Naive B cell (primary cell): ENCODE measurements at places on chromosomes 4 and X. TPM values are rescaled to one million over a fixed set of nuclear protein-coding genes. Genes with fewer than 3 reads are reported as not detected.

- H3K36me3 ChIP-seq: no peaks in the 10 kb centered on the region
- peaks cover 17% of the 10 kb centered on the region for H3K27me3 ChIP-seq
- H3K27ac ChIP-seq: no peak overlapping the region
- no peak for DNase-seq
- no peak overlapping the region for H3K4me3 ChIP-seq
These were observed 99.1 kb downstream of the NHSL2 start for GRCh38 chrX:72009731-72010130.

PRSS12 gene
- not detected for polyA plus RNA-seq

NXF2B gene
- polyA plus RNA-seq: not detected

FGF16 gene
- not detected for polyA plus RNA-seq

DNA sequence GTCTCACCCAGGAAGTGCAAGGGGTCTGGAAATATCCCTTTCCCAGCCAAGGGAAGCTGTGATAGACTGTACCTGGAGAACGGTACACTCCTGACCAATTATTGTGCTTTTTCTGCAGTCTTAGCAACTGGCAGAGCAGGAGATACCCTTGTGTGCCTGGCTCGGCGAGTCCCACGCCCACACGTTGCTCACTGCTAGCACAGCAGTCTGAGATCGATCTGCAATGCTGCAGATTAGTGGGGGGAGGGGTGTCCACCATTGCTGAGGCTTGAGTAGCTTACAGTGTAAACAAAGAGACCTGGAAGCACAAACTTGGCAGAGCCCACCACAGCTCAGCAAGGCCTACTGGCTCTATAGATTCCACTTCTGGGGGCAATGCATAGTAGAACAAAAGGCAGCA, 138.5 kb downstream of the CHRDL1 start:
- DNase-seq: no peak
- H3K27ac ChIP-seq: no peak overlapping the region
- H3K27me3 ChIP-seq: no peaks in the 10 kb centered on the region
- no peak overlapping the region for H3K4me3 ChIP-seq
- H3K4me1 ChIP-seq: no peaks in the 10 kb centered on the region

SYTL5 gene
- polyA plus RNA-seq: not detected

- H3K27me3 ChIP-seq: no peaks in the 10 kb centered on the region
- no peaks in the 10 kb centered on the region for H3K36me3 ChIP-seq
- no peak overlapping the region for H3K27ac ChIP-seq
- H3K4me3 ChIP-seq: no peak overlapping the region
These were observed 34.4 kb upstream of the ARHGEF6 start for GRCh38 chrX:136814847-136815750.

DNA sequence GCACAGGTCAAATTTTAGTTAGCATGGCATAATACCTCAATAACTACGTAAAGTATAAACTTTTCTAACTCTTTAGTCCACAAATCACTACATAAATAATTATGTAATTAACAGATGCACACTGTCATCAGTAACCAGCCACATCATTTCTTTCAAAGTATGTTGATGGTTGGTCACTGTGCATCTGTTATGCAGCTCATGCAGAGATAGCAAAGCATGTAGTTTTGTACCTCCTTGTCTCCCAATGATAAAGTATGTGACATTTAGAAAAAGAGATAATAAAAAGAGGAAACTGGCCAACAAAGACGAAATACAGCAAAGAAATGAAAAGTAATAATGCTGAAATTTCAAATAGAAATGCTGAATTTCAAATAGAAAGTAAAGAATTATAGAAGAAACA, 2.9 kb downstream of the LAMTOR3 start:
- H3K4me1 ChIP-seq: peaks cover 27% of the 10 kb centered on the region
- no peak overlapping the region for H3K4me3 ChIP-seq
- H3K36me3 ChIP-seq: no peaks in the 10 kb centered on the region

CHRDL1 gene
- not detected for polyA plus RNA-seq

TIGD4 gene
- not detected for polyA plus RNA-seq

DNA sequence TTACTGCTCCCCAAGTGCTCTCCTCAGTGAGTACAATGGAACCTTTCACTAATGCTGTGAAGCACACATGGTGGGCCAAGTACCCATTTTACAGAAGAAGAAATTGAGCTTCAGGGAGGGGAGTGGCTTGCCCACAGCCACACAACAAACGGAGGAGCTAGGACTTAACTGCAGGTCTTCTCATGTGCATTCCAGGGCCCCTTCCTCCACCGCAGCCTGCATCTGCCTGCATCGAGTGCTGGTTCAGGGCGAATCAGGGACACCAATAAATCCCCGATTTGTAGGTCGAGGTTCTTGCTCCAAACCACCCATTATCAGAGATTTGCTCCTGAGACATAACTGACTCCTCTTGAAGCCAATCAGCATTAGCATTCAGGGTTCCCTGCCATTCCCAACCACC, 100.9 kb downstream of the MAMLD1 start:
- no peak overlapping the region for H3K27ac ChIP-seq
- no peaks in the 10 kb centered on the region for H3K36me3 ChIP-seq
- H3K4me1 ChIP-seq: no peaks in the 10 kb centered on the region
- no peak for DNase-seq

DNA sequence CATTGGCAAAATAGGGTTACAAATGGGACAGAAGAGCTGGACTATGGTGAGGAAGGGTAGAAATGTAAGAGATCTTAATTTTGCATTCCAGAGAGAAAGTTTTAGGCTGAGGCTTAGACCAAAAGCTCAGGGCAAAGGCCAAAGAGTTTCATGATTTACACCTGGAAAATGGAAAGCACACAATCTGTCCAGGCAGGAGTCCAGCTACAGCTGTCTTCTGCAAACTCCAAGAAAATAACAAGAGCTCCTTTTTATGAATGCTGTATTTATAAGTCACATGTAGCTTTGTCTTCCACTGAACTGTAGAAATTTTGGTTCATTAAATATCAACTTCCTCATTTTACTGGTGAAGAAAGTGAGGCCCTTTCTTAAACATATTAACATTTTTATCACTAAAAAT, 288.0 kb upstream of the ATOH1 start:
- peak overlapping the region; percentile 62 for H3K27ac ChIP-seq
- DNase-seq: no peak
- H3K36me3 ChIP-seq: no peaks in the 10 kb centered on the region
- H3K4me1 ChIP-seq: no peaks in the 10 kb centered on the region

DNA sequence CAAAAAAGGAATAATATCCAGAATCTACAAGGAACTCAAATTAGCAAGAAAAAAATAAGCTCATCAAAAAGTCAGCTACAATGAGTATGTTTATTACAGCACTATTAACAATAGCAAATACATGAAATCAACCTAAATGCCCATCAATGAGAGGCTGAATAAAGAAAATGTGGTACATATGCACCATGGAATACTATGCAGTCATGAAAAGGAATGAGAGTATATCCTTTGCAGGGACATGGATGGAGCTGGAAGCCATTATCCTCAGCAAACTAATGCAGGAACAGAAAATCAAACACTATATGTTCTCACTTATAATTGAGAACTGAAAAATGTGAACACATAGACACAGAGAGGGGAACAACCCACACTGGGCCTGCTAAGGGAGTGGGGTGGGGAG, 178.4 kb upstream of the IRS4 start:
- no peaks in the 10 kb centered on the region for H3K4me1 ChIP-seq
- no peak for DNase-seq
- H3K27me3 ChIP-seq: no peaks in the 10 kb centered on the region
- H3K36me3 ChIP-seq: no peaks in the 10 kb centered on the region
- H3K27ac ChIP-seq: no peak overlapping the region

AVPR2 gene
- polyA plus RNA-seq: 0.25 TPM

DNA sequence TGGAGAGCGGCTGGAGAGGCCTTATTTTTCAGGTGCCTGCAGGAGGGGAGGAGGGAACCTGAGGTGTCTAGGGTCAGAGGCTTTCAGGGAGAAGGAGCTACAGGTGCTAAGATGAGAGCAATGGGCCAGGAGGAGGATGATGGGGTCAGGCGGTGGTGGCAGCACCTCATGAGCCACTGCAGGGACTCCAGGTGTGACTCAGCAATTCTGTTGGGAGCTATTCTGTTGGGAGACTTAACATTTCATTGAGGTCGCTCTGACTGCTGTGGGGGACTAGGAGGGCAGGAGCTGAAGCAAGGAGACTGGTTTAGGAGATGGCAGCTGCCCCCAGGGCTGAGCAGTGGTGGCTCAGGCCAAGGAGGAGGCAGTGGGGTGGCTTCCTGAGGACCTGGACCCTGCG, 65.0 kb downstream of the CLDN34 start:
- H3K4me1 ChIP-seq: peaks cover 40% of the 10 kb centered on the region
- no peak for DNase-seq
- no peaks in the 10 kb centered on the region for H3K36me3 ChIP-seq
- H3K27ac ChIP-seq: no peak overlapping the region
- H3K4me3 ChIP-seq: no peak overlapping the region
- no peaks in the 10 kb centered on the region for H3K27me3 ChIP-seq

PDE5A gene
- 2.3 TPM for polyA plus RNA-seq

- DNase-seq: no peak
- peaks cover 12% of the 10 kb centered on the region for H3K4me1 ChIP-seq
- H3K36me3 ChIP-seq: peaks cover 7% of the 10 kb centered on the region
- H3K4me3 ChIP-seq: no peak overlapping the region
- no peak overlapping the region for H3K27ac ChIP-seq
- H3K27me3 ChIP-seq: no peaks in the 10 kb centered on the region
These were observed 8.1 kb upstream of the STS start for GRCh38 chrX:7139202-7140081.
